ENCODE measurements at places on chromosomes 5 and 9.

GRCh38 chr5:84227236-84227635 is 157.4 kb downstream of the EDIL3 start:
- DNase-seq = no peak

GRCh38 chr5:64505769-64506566 is at the start of gene RGS7BP:
TSS of gene RGS7BP (plus strand) at chr5:64506015. CDS start at chr5:64506625, 610 bp downstream.
- peak; percentile 1 for DNase-seq

DNA sequence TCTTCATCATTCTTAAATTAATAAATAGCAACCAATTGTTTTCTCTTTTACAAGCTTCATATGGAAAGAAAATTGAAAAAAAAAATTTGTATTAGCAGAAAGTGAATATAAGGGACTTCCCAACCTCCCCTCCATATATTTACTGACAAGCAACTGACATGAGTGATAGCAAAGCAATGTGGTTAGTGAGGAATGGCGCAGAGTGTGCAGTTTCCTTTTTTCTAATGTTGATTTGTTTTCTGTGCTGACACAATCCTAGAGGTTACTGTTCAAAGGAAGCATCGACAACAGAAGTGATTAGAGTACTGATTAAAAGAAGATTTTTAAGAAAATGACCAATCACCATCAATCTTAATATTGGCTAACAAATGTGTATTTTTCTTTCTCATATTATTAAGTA is 1.7 kb upstream of the PTGER4 start:
- DNase-seq = no peak

DNA sequence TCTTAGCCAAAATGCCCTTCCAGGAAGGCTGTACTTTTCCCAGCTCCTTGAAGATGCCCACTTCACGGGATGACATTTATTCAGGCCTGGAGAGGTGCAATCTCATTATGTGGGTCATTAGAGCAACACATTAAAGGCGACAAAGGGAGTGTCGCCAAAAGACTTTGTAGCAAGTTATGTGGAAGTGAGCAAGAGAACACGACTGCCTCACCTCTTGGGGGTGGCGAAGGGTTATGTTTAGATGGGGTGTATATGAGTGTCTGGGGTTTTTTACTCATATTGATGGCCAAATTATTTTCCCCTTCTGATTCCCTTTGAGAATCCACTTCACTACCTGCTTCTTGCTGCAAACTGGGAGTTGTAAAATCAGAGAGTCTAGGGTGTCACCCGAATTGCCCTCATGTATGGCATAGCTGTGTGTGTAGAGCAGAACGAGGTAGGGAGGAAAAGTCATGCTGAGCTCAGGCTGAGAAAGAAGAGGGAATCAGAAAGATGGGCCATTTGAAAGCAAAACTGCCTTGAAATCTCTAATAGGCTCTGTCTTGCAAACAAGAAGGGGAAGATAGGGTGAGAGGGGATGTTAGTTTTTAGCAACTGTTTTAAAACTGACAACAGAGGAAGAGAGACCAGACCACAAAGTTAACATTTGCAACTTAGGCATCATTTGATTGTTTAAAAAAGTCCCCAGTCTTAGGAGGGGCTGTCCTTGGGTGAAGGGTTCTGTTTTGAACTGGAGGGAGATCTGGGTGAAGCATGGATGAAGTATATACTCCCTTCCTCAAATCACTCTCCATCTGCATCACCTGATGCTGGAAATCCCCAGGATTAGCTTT is 97.1 kb upstream of the IL12B start:
- no peak for DNase-seq

DNA sequence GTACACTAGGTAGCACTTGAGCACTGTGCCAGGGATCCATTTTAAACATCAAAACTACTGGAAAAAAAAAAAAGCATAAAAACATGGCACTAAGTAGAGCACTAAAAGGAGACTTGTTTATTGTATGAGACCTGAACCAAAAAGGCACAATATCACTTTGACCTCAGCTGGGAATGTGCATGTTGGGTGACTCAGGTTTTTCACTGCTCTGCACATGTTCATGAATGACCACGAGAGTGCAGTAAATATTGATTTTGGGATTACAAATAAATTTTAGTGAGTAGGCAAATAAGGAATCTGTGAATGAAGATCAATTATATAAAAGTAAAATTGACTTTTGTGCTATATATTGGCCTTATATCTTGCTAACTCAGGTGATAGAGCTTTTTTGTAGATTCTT is 11.8 kb downstream of the RMI1 start:
- no peak for DNase-seq

DNA sequence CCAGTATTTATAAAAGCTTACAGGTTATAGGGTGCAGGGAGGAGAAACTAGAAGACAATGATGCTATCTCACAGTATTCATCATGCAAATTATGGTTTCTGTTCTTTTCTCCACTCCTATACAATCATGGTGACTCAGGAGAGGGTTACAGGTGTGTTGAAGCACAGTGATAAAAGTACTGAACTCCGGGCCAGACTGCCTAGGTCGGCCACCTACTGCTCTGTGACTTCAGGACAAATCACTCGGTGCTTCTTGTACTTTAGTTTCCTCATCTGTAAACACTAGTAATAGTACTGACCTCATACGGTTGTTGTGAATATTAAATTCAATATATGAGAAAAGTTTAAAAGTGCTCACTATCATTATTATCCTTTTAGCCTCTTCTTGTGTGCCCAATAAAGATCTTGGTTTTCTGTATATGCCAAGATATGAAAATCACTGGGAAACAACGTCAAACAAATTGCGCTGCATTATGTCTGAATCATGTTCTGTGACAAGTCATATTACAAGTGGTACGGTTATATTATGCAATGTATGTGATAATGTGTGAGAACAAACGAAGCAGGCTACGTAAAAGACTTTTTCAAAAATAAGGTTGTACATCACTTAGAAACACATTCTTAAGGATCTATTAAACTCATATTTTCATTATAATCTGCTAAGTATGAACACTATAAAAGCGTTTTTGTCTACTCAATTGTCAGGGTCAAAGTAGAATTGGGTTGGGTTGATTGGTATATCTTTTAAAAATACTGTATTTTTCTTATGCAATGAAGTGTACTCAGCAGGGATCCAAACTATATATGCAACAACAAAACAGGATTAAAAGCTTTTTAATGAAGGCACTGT is 153.3 kb downstream of the EFNA5 start:
- no peak for DNase-seq

- no peak for DNase-seq
These were observed 49.6 kb downstream of the ANKDD1B start for GRCh38 chr5:75660678-75661465.
